ENCODE measurements at places on chromosomes 1 and 21.

DNA sequence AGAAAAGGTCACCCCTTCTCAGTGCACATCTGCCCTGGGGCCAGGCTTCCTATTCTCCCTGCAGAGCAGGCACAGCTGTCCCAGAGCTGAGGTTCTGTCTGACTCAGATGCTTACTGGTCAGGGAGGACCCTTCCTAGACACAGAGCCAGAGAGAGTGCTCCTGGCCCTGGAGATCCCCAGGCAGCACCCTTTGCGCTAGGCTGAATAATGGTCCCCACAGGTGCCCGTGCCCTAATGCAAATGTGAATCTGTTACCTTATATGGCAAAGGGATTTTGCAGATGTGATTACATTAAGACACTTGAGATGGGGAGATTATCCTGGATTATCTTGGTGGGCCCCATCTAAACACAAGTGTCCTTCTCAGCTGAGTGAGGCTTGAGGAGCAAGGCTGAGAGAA, 2.6 kb upstream of the TNNI1 start:
- no peak for DNase-seq

DNA sequence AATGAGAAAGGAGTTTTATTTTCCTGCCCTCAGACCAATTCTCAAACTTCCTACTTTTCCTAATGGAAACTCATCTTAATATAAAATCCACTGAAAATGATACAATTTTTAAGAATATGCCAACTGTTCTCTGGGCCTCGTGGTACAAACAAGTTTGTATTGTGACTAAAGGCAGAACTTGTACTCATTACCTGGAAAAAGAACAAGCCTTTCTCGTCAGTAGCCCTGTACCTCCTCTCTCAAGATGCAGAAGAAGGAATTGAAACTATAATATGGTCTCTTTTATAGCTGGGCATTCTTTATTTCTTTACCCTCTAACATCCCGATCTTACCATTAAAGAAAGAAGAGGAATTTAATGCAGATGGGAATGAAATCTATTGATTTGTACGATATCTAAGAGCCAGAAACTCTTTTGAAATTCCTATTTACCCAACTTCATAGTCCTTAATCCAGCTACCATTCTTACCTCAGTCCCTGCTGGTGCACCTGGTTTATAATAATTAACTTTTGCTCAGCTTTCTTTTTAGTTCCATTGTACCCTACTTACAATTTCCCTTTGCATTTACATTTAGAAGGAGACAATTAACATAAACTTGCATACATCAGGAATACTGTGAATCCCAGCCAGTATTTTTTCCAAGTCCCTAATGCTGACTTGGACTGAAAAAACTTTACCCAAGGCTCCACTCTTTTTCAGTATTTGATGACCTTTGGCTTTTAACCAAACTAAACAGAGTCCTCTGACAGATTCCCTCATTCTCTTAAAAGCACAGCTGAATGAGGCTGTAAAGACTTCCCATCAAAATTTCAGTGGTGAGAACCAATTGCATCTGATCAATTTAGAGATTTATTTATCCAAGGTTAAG, 1162.4 kb downstream of the BRINP3 start:
- DNase-seq = no peak

DNA sequence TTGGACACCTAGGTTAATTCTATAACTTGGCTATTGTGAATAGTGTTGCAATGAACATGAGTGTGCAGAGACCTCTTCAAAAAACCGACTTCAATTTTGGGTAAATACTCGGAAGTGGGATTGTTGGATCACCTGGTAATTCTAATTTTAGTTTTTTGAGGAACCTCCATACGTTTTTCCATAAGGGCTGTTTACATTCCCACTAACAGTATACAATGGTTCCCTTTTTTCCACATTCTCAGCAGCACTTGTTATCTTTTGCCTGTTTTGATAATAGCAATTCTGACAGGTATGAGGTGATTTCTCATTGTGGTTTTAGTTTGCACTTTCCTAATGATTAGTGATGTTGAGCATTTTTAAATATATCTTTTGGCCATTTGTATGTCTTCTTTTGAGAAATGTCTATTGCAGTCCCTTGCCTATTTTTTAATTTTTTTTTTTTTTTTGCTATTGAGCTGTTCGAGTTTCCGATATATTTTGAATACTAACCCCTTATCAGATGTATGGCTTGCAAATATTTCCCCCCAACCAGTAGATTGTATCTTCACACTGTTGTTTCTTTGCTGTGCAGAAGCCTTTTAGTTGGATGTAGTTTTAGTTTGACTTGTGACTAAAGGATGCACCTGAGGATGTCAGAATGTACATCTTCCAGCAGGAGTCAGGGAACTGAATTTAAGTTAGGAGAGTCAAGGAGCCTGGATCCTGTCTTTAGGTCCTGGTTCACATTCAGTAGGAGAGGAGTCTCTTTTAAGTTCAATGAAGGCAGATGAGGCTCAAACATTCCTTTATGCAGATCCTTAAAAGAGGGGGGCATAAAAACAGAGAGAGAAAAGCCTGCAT, 120.0 kb downstream of the S1PR1 start:
- DNase-seq = no peak

DNA sequence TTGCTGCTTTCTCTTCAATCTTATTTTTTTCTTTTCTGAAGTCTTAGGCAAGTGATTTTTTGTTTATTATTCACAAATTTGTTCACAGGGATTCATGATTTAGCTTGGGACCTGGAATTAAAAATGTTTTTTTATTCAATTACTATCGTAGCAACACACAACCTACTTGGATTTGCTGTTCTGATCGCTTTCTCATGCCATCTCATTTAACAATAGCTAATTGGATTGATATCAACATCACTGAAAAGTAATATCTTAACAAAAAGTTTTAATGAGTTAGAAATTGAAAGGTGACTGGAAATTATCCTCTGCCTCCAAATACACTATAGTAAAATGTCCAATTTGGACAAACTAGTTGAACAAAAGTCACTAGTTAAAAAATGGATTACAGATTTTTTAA, 32.4 kb downstream of the MAP3K21 start:
- DNase-seq = no peak

GRCh38 chr1:232591344-232591743, 38.6 kb downstream of the SIPA1L2 start:
- no peak for DNase-seq

DNA sequence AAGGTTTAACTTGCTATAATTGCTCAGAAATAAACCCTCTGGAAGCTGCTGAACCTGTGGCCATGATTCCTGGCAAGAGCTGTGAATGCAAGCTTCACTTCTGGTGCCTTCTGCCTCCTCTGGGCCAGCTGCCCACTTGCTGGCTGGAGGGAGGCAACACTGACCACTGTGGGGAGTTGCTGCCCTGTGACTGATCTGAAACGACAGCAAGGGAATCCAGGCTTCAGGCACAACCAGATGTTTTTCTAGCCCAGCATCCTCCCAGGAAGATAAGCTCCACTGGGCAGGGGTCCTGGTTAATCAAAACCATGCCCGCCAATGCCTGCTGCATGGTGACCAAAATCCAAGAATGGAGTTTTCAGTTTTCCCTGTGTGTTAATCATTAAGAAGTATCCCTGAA, 180.0 kb upstream of the HMGB4 start:
- DNase-seq = no peak

DNA sequence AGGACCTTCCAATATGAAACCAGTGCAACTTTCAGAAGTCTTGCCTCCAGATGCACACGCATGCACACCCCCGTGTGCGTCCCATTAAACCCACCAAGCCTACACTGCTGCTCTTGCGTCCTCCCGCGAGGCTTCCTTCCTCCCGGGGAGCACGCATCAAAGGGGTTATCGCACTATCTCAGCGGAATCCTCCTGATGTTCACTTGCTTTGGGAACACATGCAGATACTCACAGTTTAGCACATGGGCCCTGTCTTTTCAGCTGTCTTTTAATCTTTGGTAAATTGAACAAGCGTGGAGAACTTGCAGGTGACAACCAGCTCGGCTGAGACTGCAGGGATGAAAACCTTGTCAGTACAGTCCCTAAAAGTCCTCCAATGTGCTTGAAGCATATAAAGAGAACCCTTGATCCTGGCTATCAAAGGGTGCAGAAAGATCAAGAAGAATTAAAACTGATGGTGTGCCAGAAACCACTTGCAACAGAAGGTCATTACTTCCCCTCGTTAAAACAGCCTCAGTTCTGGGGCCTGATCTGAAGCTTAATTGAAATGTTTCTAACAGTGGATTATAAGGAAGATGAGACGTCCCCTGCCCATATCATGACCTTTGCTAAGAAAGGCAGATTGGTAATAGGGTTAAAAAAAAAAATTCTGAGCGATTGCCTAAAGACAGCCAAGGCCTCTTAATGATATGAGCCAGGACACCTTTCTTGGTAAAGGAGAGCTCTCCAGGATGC, 149.4 kb upstream of the LMO4 start:
- no peak for DNase-seq

DNA sequence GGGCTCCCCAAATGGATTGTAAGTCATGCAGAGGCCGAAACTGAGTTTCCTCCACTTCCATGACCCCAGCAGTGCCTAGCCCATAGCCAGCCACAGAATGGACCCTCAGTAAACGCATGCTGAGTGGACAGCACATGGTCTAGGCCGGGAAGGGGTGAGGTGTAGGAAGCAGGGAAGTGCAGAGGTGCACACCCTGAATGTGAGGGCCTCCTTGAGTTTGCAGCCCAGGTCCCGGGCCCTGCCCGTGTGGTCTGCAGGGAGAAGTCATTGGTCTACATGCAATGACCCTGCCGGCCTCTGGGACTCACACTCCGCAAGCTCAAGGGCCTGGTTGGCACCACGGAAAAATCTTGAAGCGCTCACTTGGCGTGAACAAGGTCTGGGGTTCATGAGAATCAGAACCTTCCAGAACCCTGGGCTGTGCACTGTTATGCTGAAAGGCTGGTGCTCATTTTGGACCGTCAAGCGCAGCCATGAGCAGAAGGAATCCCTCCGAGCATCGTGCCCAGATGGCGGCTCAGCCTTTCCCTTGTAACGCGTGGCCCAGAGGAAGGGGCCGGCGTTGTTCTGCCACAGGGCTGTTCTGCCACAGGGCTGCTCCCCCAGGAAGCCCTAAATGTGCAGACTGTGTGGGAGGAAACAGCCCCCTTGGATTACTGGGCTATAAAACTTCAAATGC, 66.4 kb downstream of the PSMG1 start:
- DNase-seq = no peak

DNA sequence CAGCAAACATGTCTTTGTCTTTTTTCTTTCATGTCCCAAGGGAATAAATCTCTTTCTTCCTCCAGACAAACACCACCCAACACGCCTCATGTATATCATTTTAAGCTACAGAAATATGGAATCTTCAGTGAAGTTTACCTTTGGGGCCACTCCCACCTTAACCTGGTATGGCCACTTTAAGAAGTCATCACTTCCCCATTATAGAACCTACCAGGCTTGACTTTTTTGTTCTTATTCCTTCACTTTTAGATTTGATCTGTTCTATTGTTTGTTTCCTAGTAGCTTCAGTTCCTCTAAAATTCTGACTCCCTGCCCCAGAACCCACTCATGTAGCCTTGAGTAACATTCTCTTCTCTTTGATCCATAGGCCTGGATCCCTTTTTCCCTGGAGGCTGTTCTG, 226.3 kb downstream of the HLX start:
- no peak for DNase-seq

- no peak for DNase-seq
Measured at GRCh38 chr1:247370786-247371732, 39.4 kb upstream of the ZNF496 start.

DNA sequence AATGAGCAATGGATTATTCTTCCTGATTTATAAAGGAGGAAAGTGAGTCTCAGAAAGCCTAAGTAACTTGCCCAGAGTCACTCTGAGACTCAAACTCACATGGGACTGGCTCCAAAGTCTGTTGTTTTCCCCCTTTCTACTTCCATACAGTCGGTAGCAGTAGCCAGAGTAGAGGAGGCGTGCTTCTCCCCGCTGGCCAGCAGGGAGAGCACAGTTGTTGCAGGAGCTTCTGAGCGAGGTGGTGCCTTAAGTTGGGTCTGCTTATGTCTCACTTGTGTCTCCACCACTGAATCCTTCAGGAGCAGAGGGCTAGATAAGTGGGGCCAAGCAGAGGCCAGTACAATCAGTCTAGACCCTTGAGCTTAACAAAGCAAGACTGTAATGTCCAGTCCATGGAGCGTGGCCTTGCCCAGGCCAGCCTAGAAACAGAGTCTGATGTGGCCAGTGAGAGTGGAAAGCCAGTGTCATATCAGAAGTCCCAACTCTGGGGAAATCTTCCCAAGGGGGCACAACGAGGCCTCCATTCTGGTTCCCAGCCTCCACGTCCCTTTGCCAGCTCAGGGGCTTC, 181.9 kb downstream of the ZSCAN20 start:
- peak; percentile 69 for DNase-seq

DNA sequence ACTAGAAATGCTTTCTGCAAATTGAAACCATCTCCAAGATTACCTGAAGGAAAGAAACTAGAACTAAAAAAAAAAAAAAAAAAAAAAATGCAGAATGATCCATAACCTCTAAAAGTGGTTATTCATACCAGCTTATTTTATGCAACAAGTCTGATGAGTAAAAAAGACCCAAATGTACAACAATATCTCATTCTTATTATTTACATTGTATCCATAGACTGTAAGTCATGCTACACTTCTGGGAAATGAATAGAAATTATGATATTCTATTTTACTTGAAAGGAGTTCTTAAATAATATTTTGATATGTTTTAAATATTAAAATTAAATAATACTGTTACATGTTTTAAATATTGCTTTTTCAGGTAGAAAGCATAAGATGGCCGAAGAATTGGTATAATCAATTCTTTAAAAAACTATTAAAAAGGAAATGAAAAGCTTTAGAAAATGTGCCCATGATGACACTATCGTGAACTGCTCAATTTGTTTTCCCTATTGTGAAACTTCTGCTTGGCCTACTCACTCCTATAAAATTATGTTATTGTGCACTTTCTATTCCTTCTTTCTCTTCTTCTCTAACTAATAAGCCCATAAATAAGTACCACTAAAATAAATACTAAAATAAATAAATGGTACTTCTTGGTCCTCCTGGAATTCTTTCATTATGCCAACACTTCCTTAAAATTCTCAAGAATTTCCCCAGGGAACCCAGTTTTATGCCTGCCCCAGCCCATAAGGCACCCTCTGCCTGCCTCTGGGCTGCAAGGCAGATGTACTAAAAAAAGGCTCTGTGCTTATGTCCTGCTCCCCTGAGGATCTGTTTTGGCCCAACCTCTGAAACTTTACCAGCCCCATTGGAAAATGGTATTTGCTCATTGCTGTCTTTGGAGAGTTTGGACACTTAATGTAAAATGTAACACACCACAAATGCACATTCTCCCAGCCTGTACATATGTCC, 18.1 kb downstream of the SAMSN1 start:
- DNase-seq = no peak

DNA sequence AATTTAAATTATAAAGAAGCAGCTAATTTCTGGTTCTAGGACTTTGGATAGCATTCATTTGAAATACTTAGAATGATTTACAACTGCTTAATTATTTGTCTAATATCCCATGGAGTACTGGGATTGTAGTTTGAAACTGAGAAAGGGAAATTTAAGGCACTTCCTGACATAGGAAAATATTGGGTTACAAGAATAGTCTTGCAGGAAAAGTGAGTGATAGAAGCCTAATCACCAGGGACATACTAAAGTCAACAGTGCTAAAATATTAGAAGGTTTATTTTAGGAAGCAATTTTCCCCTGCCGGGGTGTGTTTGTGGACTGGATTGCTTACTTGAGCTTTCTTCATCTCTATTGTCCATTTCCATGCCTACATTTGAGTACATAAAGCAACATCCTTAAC, 661.6 kb downstream of the ADGRL2 start:
- DNase-seq = no peak

- no peak for DNase-seq
Measured at GRCh38 chr21:46211786-46212720, 16.5 kb downstream of the LSS start.

Data from mesendoderm (in vitro differentiated cells).